Activated T-helper 1 cell treated with Interleukin-2 at 50 U/mL for 16 hours (primary cell): ENCODE measurements at places on chromosomes 12 and 14.

- DNase-seq, result no peak
These were observed 72.1 kb upstream of the RTL1 start for GRCh38 chr14:100975671-100976070.

DNA sequence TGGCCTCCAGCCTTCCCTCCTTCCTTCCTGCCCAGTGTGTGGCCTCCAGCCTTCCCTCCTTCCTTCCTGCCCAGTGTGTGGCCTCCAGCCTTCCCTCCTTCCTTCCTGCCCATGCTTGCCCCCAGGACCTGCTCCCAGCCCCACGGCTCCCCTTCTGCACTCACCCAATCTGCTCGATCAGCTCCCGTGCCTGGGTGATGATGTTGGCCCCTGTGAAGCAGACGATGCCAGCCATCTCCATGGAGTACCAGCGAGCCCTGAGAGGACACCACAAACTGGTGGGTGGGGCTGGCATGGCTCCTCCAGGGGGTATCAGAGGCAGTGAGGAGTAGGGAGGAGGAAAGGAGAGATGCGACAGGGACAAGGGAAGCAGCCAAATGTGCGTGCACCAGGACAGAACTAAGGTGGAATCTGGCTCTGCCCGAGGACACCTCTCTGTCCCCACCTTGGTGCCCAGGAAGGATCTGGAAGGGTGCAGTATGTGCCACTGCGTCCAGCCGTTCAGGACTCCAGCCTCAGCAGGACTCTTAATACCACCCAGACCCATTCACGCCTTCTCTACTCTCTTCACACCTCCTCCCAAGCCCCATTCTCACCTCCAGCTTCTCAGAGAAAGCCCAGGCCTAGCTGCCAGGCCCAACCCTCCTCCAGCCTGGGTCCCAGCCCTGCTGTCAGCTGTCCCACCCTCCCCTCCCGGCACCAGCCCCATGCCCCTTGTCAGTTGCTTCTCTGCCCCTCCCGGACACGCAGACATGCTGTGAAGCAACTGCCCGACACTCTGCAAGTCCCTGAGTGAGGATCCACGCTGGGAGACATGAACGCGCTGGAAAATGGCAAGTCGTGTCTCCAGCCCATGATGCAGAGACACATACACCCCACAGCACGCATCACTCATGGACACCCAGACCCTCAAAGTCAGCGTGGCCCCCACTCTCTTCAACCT lies 22.7 kb downstream of the POLE start:
- DNase-seq, result no peak

GRCh38 chr12:91043408-91043807 lies 14.4 kb downstream of the KERA start:
- DNase-seq, result no peak

DNA sequence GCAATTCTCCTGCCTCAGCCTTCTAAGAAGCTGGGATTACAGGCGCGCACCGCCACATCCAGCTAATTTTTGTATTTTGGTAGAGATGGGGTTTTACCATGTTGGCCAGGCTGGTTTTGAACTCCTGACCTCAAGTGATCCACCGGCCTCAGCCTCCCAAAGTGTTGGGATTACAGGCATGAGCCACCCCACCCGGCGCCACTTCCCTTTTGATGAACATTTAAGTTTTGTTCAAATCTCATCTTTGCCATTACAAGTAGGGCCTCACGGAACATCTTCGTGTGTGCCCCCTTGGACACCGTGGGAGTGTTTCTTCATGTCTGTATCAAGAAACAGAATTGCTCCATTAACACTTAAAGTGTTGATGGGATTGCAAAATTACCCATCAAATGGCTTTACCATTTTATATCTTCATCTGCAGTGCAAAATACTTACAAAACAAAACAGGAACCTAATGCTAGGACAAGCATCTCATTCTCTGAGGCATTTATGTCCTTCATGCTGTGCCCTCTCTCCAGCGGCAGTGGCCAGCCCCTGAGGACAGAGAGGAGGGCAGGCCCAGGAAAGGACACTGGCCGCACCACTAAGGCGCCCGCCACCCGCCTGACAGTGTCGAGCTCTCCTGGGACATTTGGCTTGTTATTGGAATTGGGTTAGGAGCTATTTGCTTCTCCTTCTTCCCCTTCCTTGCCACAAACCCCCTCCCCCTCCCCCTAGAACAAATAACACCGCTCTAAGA lies 61.7 kb downstream of the RFX4 start:
- no peak for DNase-seq

DNA sequence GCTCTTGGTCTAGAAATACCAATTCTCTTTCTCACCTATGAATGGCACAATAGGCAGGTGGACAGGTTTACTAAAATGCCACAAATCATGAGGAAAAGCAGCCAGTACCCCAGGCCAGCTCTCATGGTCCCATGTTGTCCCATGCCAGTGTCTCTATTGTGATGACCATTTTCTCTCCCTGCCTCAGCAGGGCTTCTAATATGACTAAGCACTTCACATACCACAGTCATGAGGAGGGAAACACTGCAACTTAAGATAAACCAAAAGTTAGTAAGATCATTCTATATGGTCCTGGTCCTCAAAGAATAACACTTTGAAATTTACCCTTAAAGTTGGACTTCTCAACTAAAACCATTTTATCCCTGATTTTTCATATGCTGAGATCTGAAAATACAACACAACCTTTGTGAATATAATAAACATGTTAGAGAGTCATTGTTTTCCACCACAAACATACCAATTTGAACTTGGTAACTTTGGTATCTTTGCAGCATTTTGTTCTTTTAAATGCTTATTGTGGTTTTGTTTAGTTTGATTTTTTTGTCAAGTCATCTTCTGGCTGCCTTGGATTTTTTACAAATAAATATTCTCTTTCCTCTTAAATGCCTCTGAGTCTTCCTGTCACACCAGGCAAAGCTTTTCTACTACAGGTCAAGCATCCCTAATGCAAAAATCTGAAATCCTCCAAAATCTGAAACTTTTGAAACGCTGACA lies 3.6 kb downstream of the TTC5 start:
- no peak for DNase-seq

- DNase-seq, result no peak
These were observed 61.4 kb upstream of the PCED1B start for GRCh38 chr12:47017901-47018475.

DNA sequence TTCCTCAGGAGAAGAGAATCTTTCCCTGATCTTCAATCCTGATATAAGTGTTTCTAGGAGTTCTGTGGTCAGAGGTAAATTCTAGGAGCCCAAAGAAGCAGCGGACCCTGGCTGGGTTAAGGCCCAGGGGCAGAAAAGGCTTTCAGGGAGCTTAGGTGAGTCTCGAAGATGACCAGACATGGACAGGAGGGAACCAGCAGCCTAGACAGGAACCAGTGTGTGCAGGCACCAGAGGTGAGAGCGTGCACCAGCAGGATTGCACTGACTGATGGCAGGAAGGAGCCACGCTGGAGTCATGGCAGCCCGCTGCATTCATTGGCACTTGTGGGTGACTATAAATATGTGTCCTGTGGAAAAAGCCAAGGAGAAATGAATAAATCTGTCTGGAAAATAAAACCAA lies 489.9 kb downstream of the BCL11B start:
- no peak for DNase-seq

GRCh38 chr12:79566452-79567174 lies 124.2 kb downstream of the PAWR start:
- DNase-seq, result no peak

- DNase-seq, result no peak
These were observed 22.2 kb downstream of the P2RX4 start for GRCh38 chr12:121232163-121232562.

DNA sequence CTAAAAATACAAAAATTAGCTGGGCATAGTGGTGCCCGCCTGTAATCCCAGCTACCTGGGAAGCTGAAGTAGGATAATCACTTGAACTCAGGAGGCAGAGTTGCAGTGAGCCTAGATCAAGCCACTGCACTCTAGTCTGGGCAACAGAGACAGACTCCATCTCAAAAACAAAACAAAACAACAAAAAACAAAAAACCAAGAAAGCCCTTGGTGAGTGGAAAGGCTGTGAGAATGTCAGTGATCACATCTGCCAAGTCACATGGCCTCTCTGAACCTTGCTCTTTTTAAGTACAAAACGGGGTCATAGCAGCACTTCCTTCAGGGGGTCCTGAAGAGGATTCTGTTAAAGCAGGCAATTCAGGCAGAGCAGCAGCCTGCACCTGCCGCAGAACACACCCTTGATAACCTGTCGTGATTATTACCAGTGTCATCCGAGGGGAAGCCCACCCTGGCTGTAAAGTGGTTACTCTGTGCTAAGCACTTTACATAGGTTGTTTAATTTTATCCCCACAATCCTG lies 9.6 kb downstream of the RPS6KL1 start:
- DNase-seq, result no peak

- DNase-seq, result no peak
These were observed 173.7 kb downstream of the FOXN3 start for GRCh38 chr14:89243286-89243685.

GRCh38 chr14:44372807-44373489 lies 134.1 kb downstream of the FSCB start:
- no peak for DNase-seq

GRCh38 chr12:26402648-26403047 lies 207.3 kb downstream of the SSPN start:
- no peak for DNase-seq

DNA sequence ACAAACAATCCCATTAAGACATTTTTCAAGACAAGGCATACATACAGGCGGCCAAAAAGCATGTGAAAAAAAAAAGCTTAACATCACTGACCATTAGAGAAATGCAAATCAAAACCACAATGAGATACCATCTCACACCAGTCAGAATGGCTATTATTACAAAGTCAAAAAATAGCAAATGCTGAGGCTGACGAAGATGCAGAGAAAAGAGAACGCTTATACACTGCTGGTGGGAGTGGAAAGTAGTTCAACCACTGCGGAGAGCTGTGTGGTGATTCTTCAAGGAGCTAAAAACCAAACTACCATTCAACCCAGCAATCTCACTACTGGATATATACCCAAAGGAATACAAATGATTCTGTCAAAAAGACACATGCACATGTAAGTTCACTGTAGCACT lies 216.7 kb downstream of the FOXG1 start:
- no peak for DNase-seq

GRCh38 chr12:67727702-67728666 lies 79.4 kb downstream of the DYRK2 start:
- DNase-seq, result no peak

GRCh38 chr14:70043001-70043400 lies 145.8 kb downstream of the SLC8A3 start:
- no peak for DNase-seq

DNA sequence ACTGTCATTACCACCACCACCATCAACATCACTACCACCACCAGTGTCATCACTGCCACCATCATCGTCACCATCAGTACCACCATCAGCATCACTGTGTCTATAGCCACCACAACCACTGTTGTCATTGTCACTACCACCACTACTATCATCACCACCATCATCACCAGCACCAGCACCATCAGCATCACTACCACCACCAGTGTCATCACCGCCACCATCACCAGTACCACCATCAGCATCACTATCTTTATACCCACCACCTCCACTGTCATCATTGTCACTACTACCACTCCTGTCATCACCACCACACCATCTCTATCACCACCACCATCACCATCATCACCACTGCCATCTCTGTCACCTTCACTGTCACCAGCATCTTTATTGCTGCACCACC lies 60.6 kb downstream of the BEGAIN start:
- no peak for DNase-seq

DNA sequence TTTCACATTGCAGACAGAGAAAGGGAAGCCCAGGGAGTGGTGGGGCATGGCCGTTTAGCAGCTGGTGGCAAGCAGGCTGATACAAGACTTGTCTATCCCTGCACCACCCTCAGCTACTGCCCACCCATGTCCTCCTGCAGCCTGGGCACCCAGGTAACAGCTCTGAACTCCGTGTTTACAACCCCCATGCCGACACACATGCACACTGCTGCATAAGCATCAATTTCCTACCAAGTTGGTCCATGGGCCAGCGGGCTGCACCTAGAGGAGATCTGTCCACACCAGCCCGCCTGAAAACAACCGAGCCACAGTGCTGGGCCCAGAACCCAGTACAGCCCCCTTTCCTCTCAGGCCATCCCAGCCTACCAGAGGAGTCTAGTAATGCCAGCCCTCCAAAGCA lies 75.9 kb upstream of the C14orf180 start:
- no peak for DNase-seq

GRCh38 chr14:91396959-91397815 lies 20.4 kb downstream of the CCDC88C start:
- DNase-seq, result no peak

DNA sequence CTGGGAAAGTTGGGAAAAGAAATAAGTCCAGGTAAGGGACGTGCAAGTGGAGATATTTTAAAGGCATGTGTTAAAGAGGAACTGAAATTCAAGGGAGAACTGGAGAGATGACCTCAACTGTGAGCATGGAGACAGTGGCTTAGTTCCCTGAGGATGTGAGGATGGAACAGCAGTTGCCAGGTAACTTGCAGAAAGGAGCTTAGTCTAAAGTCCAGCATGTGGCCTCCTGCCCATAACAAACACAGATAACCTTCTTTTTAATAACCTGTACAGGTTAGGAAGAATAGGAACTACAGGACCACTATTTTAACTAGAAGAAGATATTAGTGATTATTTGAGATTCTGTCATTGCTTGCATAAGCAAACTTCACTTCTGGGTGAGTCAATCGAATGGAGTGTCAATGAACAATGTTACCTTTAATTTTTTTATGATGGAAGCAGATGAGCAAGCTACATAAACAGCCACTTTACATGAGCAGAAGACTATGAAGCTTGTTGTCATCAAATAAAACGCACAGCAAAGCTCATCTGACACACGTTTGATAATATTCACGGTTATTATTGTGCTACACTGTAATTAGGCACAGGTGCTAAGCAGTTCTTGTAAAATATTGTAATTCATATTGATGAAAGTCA lies 291.7 kb upstream of the DDHD1 start:
- no peak for DNase-seq

DNA sequence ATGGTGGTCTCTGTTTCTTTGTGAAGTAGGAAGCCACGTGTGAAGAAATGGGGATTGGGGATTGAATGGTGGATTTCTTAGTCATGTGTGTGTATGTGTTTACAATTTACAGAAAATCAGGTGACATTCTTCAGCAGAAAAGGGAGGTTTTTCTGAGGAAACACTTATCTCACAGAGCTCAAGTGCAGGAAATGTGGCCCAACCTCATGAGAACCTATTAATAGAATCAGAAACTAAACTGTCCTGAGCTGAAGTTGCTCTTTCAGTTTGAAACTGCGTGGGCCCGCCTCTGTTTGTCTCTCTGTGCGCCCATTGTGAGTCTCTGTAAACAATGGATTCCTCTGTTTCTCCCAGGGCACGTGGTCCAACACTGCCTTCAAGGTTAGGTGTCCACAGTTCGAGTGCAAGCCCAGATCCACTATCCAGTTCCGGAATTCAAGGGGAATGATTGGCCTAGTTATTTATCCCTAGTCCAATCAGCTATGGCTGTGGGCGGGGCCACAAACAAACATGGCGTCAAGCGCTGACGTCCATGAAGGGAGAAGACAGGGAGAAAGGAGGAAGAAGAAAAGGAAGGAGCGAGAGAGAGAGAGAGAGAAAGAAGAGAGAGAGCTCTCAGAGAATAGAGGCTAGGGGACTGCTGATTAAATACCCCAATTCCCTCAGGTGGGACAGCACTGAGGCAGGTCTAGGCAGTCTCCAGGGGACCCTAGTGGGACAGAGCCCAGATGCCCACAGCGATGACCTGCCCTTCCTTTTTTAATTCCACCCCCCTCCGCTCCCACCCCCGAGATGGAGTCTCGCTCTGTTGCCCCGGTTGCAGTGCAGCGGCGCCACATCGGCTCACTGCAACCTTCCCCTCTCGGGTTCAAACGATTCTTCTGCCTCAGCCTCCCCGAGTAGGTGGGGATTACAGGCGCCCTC lies 31.4 kb upstream of the C12orf76 start:
- peak; percentile 52 for DNase-seq

GRCh38 chr12:12877781-12878455 lies 13.4 kb upstream of the GPRC5A start:
- DNase-seq, result no peak
